HTR-8/SVneo (cell line): ENCODE measurements at places on chromosomes 2 and 18.

DNA sequence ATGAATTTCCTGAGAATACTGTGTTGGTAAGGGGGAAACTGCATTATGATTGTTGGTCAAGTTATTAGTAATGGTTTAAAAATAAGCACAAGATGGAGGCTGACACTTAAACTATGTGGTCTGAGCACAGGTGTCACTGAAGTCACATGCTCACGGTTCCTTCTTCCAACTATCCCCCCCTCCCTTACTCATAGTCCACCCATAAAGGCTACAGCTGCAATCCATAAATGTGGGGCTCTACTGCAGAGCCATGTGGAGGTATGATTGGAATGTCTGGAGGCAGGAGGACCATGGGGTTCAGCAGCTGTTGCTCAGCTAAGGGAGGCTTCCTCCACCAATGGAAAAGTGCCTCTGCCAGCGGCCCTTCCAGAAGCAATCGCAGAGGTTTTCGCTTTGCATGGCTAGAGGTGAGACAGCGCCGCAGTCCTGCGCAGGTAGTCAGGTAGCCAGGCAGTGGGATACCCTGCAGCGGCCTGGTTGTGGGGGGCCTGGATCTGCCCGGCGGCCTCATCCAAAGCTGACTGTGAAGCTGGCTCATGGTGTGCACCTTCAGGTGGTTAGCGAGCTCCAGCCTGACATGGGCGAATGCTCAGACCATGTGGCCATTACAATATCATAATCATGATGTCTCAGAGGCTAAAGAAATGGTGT lies 249.6 kb downstream of the DCDC2C start:
- no peak for DNase-seq

DNA sequence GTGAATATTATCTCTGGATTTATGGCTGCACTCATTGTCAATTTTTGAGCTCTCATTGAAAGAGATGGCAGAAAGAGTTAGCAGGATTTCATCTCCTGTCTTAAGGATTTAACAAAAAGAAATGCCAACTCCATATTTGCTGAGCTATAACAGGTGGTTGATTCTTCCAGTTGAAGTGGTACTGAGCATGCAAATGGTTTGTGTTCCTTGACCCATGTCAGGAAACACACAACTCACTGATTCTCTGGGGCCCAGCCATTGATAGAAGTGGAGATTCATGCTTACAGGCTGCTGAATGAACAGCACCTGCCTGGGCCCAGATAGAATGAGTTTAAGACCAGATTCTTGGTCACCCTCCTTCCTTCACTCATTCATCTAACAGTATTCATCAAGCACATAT lies 128.8 kb downstream of the CERS6 start:
- DNase-seq = no peak

DNA sequence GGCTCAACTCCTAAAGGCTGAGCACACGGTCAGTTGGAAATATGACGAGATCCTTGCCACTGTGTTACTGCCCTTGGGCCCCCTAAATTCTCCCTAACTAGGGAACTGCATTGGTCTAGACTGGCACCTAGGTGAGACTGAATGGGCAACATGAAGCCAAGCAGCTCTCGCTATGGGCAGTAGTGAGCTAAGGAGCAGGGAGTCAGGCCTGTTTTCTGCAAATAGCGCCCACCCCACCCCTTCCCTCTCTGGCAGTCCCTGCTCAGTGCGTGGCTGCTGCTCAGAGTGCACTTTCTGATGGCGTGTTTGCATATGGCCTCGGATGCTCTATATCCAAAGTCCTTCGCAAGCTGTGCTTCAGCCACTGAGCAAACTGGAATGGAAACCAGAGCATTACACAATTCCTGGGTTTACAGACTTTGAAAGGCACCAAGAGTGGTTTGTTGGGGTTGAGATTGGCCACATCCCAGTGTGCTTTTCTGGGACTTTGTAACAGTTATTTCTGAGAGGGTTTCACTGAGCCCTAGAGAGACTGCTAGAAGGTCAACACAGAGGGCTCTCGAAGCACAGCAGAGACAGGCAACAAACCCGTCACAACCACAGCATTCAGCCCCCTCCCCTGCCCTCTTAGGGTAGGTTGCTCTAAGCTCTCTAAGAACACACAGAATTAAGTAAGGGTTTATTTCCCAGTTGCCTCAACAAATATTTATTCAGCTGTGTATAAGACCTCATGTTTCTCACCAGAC lies 419.9 kb downstream of the STK39 start:
- no peak for DNase-seq

GRCh38 chr2:160007111-160007510 lies 55.3 kb downstream of the PLA2R1 start:
- no peak for DNase-seq

GRCh38 chr18:25042641-25043051 lies 309.3 kb downstream of the ZNF521 start:
- DNase-seq = no peak

GRCh38 chr2:127506510-127506909 lies 19.8 kb downstream of the IWS1 start:
- DNase-seq = no peak

GRCh38 chr2:128732976-128733431 lies 414.3 kb upstream of the HS6ST1 start:
- no peak for DNase-seq

DNA sequence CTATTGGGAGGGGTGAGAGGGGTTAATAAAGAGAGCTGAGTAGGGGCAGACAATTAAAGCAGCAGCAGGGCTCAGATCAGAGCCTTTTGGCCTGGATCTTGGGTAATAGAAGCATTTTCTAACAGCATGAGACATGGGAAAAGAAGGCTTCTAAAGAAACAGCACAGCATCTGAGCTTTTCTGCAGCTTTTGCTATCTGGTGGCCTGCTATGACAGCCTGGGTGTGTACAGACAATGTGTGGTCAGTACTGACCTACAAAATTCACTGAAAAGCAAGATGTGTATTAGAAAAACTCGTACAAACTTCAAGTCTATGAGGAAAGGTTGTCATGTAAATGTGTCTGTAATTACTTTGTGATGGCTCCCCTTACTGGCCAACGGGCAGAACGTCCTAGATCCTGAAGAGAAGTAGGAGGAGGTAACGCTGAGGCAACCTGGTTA lies 95.6 kb downstream of the GALNT3 start:
- DNase-seq = peak; percentile 7

GRCh38 chr2:231549446-231550239 lies 19.4 kb upstream of the NMUR1 start:
- no peak for DNase-seq

- no peak for DNase-seq
Observed at GRCh38 chr2:187617905-187618304, 63.7 kb upstream of the TFPI start.

- no peak for DNase-seq
Observed at GRCh38 chr18:27057519-27058234, 127.4 kb downstream of the CHST9 start.

- no peak for DNase-seq
Observed at GRCh38 chr2:217436386-217436785, 566.4 kb downstream of the TNS1 start.

DNA sequence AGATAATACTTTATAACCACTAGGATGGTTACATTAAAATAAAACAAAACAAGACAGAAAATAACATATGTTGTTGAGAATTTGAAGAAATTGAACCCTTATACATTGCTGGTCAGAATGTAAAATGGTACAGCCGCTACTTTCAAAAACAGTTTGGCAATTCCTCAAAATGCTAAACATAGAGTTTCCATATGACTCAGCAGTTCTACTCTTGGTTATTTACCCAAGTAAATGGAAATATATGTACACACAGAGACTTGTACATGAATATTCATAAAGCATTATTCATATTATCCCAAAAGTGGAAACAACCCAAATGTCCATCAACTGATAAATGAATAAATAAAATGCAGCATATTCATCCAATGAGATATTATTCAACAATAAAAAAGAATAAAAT lies 92.5 kb upstream of the LRATD1 start:
- no peak for DNase-seq

DNA sequence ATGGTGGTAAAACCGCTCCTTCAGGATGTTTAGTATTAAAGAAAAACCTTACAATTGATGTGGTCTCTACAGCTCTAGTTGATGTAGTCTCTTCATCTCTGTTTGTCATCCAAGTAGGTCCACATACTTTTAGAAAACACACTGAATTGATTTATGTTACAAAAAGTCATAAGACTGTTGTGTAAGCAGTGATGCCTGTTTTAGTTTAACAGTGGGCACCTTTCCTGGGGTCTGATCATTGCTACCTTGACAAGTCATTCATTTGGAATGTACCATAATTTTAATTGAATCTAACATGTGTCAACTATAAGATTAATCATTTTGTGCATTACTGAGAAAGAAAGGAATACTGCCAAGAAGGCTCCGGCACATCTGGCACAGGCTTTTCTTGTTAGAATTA lies 34.3 kb downstream of the GIGYF2 start:
- DNase-seq = no peak

DNA sequence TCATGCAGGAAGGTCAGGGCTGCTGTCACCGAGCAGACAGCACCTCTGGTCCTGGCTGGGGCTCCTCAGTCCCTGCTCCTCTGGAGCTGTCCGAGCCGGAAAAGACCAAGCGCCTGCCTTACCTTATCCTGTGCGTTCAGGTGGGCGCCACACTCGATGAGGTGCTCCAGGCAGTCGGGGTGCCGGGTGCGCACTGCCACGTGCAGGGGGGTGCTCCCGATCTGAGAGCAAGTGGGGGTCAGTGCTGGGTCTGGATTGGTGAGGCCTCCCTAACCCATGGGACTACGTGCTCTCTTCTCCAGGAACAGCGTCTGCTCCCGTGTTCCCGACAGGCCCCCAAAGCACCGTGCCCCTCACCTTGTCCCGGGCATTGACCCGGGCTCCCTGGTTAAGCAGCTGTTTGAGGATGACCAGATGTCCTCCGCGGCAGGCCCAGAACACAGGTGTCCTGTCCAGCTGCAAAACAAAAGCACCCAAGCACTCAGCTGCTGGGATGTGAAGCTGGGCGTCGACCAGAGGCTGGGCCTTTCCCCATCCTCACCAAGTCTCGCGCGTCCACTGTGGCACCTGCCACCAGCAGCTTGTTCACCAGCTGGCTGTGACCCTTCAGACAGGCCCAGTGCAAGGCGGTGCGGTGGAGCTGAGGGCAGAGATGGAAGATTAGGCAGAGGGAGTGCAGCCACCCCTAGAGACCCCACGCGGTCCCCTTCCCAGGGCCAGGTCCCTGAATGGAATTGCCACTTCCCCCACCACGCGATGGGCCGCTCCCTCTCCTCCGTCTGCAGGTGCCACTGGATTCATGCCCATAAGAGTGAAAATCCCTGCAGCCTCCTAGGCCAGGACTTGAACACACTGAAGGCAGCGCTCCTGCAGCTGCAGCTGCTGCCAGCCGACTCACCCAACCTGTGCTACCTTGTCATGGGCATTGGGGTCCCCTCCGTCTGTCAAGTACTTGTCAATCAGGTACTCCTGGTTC lies 3.7 kb downstream of the ANKRD23 start:
- no peak for DNase-seq

DNA sequence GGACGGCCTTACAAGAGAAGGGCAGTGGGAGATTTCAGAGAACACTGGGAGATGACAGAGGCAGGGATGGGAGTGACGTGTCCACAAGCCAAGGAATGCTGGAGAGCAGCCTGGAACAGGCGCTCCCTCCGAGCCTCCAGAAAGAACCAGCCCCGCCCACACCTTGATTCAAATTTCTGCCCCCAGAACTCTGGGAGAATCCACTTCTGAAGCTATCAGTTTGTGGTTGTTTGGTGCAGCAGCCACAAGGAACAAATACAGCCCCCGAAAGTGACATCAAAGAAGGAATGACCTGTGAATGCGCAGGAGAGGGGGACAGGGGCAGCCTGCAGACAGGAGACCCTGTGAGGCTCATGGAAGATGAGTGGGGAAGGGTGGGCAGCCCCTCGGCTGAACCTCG lies 67.3 kb downstream of the TWIST2 start:
- DNase-seq = no peak

DNA sequence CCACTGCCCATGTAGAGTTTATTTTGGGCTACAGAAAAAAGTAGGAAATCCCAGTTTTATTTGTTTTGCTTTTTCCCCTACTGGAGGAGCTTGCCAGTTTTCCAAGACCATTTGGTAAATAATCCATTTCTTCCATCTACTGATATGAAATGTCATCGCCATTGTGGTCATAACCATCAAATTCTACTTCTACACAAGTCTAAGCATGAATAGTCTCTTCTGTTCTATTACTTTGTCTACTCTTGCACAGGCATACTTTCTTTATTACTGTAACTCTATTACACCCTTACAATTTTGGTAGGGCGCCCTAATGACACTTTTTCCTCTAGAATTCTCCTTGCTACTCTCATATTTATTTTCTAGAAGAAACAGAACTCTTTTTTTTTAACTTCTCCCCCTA lies 120.7 kb downstream of the ATAD2B start:
- no peak for DNase-seq
